Renal pelvis (tissue), 12 donors: ENCODE measurements at places on chromosomes 13 and 19. TPM values are rescaled to one million over a fixed set of nuclear protein-coding genes. Genes with fewer than 3 reads are reported as not detected.
A peak's percentile ranks its signal among the peaks of the same experiment; 100 is the strongest.

- no peak for DNase-seq
Measured at GRCh38 chr19:55463583-55464031, 944 bp downstream of the C19orf85 start.

DNA sequence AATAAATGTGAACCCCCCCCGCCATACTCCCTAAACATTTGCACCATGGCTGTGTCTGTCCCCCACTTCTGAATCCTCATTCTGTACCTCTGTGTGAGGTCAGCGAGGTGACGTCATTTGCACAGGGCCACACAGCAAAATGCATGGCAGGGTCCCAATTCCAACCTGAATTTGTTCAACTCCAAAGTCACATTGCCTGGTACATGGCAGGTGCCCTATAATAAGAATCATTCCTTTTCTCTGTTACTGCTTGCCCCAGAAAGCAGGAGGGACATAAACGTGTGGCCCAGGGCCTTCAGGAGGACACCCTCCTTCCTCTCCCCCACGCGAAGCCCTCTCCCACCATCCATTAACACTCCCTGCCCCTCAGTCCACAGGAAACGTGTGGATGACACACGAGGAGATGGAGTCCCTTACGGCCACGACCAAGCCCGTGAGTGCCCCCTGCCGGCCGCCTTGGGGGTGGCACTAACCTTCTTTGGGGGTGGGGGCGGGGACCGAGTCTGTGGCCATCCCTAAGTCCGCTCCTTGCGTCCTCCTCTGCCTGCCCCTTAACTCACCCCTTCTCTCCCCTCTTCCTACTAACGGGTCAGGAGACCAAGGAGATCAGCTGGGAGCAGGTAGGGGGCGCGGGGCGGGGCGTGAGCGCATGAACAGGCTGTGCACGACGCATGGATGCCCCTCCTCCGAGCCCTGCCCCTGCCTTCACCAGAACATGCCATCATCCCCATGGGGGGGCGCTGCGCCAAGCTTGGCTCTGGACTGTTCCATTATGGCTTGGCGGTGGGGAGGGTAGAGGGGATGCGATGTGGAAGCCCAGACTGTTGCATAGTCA lies 9.4 kb downstream of the HRC start:
- DNase-seq = peak; percentile 79

DNA sequence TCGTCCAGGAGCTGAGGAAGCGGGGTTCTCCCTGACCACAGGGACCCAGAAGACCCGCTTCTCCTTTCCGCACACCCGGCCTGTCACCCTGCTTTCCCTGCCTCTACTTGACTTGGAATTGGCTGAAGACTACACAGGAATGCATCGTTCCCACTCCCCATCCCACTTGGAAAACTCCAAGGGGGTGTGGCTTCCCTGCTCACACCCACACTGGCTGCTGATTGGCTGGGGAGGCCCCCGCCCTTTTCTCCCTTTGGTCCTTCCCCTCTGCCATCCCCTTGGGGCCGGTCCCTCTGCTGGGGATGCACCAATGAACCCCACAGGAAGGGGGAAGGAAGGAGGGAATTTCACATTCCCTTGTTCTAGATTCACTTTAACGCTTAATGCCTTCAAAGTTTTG lies 18.9 kb downstream of the VASP start:
- no peak for DNase-seq

- DNase-seq = no peak
Measured at GRCh38 chr19:4113398-4114088, 10.4 kb downstream of the MAP2K2 start.

GRCh38 chr19:5697890-5698634 lies 8.0 kb downstream of the RPL36 start:
- DNase-seq = no peak

DNA sequence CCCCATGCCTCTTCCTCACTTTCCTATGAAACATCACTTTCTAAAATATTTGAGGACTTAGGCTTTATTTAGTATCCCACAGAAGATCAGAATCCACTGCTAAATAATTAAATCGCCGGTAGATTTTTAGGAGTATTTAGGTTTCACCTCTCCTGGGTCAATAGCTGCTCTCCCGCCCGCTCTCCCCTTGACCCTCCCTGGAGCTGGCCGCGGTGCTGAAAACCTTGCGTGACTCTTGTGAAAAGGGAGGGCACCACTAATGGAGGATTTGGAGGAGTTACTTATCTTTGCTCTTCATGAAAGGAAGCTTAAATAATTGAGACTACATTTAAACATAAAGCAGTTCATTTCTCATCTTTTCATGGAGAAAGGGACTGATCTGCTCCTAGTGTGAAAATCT lies 14.1 kb downstream of the POU4F1 start:
- peak; percentile 71 for DNase-seq

Gene ZNF773
- 17.0 TPM for polyA plus RNA-seq

- peak; percentile 49 for DNase-seq
Measured at GRCh38 chr13:104318121-104318520, 1251.9 kb upstream of the SLC10A2 start.

- no peak for DNase-seq
Measured at GRCh38 chr13:79227418-79227817, 178.6 kb downstream of the RBM26 start.

DNA sequence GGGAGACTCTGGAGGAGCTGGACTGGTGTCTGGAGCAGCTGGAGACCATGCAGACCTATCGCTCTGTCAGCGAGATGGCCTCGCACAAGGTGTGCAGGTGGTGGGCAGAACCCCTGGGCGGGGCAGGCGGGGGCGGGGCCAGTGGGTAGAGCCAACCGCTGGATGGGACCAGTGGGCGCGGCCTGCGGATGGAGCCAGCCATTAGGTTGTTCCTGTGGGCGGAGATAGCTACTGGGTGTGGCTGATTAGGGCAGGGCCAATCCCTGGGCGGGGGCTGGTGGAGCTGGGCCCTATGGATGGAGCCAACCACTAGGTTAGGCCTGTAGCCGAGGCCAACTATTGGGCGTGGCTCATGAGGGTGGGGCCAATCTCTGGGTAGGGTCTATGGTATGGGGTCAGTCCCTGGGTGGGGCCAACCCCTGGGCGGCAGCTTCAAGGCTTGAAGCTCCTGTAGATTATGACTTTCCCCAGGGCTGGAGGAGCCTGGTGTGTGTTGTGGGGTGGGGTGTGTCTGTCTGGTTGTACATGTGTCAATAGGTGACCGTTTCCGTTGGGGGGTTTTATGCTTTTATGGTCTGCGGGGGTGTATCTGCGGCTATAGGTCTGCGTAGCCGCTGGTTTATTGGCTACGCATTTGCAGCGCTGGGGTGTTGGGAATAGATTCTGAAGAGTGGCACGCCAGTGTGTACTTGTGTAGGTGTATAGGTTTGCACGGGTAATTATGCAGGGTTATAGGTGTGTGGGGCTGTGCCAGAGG lies 30.7 kb downstream of the PDE4A start:
- DNase-seq = no peak

Gene POLRMT
- polyA plus RNA-seq = 70.9 TPM
